ENCODE measurements at places on chromosomes 11 and 22.

GRCh38 chr11:47498584-47499152, 49.7 kb upstream of the RAPSN start:
- no peak for DNase-seq

GRCh38 chr11:65654375-65655349, 8.1 kb downstream of the RELA start:
- DNase-seq = no peak

- DNase-seq = no peak
Measured at GRCh38 chr11:122069707-122070360, 46.2 kb downstream of the BLID start.

DNA sequence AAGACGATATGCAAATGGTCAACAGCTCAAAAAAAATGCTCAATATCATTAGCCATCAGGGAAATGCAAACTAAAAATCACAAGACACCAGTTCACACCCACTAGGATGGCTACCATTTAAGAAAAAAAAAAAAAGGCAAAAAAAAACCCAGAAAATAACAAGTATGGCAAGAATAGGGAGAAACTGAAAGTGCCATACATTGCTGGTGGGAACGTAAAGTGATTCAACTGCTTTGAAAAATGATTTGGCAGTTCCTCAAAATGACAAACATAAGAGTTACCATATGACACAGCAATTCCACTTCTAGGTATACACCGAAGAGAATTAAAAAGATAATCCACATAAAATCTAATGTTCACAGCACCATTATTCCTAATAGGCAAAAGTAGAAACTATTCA, 47.5 kb downstream of the PICALM start:
- DNase-seq = no peak

GRCh38 chr22:28597665-28598064, 82.0 kb downstream of the TTC28 start:
- no peak for DNase-seq

DNA sequence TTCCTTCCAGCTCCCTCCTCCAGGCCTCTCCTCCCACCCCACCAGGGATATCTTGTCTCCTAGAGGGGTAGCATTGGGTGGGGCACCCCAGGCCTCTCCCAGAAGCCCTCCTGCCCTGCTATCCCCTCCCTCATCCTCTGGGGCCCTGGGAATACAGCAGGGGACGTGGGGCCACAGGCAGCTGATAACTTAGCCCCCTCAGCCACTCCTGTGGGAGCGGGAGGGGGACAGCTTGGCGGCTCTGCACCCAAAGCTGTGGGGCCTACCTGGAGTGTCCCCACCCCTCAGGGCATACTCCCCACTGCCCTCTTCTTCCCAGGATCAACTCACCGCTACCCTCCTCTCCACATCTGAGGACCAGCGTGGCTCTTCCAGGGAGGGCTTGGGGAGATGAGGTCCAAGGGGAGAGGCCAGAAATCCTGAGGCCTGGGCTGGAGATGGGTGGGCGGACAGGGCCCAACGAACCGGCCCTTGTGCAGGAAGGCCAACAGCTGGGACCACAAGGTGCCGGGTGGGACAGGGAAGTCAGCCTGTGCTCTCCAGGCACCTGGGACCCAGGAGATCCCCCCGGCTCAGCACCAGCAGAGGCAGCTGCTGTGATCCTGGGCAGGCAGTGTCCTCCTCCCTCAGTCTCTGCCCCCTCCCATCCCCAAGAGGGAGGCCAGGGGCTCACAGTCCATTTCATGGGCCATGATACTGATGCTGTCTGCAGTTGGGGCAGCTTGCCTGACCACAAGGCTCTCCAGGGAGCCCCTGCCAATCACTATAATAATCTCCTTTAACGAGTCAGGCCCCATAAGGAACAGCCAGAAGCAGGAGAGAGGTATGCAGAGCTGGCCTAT, 23.2 kb downstream of the NEAT1 start:
- no peak for DNase-seq

DNA sequence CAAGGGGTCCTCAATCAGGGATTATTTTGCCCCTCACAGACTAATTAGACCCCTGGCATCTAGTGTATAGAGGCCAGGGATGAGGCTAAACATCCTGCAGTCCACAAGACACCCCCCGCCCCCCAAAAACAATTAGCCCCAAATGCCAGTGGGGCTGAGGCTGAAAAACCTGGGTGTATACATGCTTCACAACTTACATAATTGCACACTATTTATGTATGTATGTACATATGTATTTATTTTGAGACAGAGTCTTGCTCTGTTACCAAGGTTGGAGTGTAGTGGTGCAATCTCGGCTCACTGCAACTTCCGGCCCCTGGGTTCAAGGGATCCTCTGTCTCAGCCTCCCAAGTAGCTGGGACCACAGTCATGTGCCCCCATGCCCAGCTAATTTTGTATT, 28.8 kb upstream of the SHANK2 start:
- DNase-seq = no peak

GRCh38 chr11:128477278-128477677, 110.1 kb downstream of the ETS1 start:
- DNase-seq = no peak

GRCh38 chr11:79013509-79013908, 427.3 kb downstream of the TENM4 start:
- DNase-seq = no peak

DNA sequence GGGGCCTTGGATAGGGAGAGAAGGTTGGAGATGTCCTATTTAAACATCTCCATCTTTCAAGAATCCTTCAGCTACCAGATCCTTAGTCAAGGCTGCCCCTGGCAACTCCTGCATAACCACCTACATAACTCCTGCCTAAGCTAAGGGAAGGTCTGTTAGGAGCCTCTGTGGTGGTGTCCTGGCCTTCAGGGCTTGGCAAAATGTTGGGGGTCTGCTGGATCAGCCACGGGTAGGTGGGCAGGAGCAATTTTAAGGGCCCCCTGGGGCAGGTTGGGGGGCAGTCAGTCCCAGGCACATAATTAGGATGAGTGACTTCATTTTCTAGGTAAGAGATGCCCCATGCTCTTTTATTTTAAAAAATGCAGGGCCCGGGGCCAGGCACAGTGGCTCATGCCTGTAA, 25.9 kb downstream of the USH1C start:
- no peak for DNase-seq

DNA sequence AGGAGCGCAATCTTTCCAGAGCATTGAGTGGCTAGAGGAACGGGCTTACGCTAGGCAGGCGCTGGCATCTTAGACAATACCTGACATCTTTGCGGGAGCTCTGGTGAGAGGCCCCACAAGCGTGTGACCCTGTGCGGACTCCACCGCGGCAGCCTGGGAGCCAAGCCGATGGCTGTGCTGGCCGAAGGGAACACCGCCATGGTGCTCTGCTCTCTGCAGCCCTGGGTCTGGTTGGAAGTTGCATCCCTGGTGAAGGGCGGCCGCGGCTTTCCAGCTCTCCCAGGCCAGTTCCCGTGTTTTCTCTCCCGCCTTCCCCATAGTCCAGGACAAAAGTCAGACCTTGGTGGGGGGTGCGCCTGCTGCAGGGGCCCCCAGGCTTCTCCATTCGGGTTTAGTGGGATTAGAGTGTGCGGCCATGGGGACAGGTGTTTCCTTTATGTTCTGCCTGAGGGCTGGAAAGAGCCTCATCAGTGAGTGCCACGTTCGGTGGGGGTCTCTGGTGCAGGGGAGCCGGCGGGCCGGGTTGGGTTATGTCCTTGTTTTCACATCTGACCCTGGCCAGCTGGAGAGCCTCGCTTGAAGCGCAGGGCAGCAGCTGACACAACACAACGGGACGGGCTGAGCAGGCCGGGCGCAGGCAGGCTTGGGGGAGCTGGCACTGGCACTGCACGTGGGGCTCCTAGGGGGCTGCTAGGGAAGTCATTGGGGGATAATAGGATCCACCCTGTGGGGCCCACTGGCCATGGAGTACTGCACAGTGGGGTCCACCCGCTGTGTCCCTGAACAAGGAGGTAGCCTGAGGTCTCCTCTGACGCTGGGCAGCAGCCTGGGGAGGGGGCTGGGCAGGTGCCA, 94.8 kb downstream of the KCNQ1 start:
- no peak for DNase-seq

- DNase-seq = no peak
Measured at GRCh38 chr11:75667255-75667830, 1.5 kb downstream of the MAP6 start.

DNA sequence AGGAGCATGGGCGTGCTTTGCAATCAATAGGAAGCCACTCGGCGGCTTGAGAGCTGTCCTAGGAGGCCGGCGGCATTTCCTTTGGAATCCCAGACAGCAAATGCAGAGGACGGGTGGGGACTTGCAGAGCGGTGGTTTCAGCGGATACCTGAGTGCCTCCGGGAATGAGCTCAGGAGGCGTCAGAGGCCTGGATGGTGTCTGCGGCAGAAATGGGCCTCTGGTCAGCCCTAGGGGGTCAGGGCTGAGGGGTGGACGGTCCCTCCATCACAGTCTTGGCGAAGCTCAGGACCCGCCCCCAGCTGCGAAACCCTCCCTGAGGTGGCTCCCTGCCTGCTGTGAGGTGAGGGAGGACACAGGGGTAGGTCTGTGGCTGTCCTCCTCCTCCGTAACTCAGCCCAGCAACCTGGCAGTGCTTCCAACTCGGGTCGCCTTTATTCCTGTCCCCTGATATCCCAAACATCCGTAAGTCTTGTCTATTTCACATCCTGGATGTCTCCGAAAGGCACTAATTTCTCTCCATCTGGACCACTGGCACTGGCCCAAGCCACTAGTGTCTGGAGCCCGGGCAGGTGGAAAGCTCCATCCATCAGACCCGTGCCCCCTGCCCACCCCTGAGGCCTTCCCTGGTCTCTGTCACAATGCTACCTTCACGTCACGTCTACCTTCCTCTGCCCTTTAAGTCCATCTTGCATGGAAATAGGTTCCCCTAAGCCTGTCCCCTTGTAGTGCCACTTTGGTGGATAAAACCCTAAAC, 686.6 kb downstream of the BRD1 start:
- DNase-seq = no peak

DNA sequence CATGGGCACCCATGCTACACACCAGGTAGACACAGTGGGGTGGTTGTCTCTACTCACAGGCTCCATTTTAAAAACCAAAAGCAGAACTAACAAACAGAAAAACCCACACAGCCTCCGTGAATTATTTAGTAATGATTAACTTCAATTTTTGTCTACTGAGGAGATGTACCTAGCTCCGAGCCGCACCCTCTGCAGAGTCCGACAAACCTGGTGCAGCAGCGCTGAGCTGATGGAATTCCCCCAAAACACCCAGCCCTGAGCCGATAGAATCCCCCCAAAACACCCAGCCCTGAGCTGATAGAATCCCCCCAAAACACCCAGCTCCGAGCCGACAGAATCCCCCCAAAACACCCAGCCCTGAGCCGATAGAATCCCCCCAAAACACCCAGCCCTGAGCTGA, 927.0 kb downstream of the BRD1 start:
- no peak for DNase-seq

DNA sequence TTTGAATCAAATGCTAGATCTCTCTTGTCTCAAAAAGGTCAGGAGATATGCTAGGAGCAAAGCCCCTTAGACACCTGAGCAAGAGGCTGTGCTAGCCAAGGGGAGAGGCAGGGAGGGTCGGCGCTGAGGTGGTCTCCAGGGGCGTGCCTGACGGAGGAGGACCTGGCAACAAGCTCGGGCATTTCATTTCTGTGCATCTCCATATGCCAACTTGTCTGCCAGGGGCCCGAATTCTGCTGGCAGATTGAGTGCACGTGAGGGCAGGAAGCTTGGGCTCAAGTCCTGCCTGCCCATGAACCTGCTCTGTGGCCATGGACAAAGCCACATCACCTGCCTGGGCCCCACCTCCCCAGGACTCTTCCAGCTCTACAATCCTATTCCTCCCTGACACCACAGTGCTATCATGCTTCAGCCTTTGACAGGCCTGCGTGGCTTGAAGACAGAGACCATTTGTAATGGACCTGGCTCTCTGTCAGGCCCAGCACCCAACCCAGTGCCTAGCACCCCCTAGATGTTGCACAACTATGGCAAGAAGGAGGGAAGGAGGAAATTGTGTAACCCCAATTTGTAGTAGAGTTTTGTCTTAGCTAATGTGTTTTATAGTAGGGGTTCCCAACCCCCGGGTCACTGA, 16.3 kb upstream of the VSIG10L2 start:
- no peak for DNase-seq

DNA sequence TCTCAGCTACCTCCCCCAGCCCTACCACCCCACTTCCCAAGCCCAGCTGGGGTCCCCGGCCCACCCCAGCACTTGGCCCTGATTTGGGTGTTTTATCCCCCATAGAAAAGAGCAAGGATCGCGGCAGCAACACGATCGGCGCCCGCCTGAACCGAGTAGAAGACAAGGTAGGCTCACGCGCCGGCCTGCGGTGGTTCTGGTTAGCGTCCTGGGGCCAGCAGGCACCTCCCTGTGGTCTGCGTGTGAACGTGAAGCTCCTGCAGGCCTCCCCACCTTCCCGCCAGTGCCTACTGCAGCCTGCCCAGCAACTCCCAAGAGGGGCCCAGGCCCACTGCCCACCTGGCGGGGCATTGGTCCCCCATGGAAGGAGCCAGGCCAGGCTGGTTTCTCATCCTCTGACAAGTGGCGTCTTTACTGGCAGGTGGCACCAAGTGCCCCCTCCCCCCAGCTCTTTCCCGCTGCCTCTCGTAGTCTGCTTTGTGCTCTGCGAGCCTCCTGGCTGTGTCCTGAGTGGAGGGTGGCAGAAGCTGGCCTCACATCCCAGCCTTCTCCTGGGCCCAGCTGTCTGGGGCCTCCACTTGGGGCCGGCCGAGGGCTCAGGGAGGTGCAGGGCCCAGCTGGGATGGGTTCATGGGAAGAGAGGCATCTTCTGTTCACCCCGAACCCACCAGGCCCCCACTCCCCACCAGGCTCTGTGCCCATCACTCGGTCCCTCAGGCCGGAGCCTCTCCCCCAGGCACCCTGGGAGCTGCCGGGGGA, 78.3 kb upstream of the KCNQ1OT1 start:
- DNase-seq = no peak

DNA sequence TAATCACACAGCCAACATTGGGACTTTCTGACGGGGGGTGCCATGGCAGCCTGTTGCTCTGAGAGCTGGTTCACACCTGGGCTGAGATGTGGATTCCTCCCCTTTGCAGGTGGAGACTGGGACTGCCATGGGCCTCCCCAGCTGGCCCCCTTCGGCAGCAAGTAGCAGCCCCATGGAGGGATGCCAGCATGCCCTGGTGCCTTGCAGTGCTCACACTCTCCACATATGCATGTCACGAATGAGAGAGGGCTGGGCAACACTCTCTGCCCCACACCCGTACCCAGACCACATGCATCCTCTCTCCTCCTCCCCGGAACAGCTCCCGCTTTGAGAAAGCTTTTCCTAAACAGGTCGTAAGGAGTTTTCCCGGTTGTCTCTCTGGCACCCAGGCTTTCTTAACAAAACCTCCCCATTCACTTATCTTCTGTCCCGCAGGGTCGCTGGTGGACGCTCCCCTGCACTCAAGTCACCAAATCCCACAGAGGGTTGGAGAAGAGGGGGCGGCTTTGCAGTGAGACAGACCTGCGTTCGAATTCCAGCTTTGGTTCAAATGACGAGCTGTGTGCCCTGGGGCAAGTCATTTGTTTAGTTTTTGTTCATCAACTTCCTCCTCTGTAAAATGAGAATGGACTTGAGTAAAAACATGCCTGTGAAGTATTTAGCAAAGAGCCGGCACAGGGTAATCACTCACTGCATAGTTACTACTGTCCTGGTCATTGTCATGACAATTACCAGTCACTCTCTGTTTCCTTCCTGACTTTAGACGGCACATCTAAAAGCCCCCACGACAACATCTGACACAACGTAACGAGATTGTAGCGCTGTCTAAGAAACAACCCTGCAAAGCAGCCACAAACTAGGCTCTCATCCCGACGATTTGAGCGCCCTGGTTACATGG, 231.3 kb upstream of the B3GAT1 start:
- no peak for DNase-seq
